Naive thymus-derived CD4-positive, alpha-beta T cell (primary cell): ENCODE measurements at places on chromosomes 5 and 9. TPM values are rescaled to one million over a fixed set of nuclear protein-coding genes. Genes with fewer than 3 reads are reported as not detected.

- no peak overlapping the region for H3K27ac ChIP-seq
- H3K27me3 ChIP-seq, result no peaks in the 10 kb centered on the region
- H3K4me3 ChIP-seq, result no peak overlapping the region
- no peaks in the 10 kb centered on the region for H3K36me3 ChIP-seq
- DNase-seq, result no peak
These were observed 54.1 kb downstream of the ARHGEF37 start for GRCh38 chr5:149635394-149635793.

Gene SCGB3A2
- not detected for polyA plus RNA-seq

- no peak overlapping the region for H3K4me3 ChIP-seq
- no peaks in the 10 kb centered on the region for H3K4me1 ChIP-seq
- H3K27me3 ChIP-seq, result no peaks in the 10 kb centered on the region
These were observed 725 bp upstream of the OR13C2 start for GRCh38 chr9:104606152-104606551.

- no peak overlapping the region for H3K4me3 ChIP-seq
- no peaks in the 10 kb centered on the region for H3K27me3 ChIP-seq
- H3K4me1 ChIP-seq, result no peaks in the 10 kb centered on the region
- peak; percentile 28 for DNase-seq
- no peaks in the 10 kb centered on the region for H3K36me3 ChIP-seq
These were observed 28.7 kb downstream of the ENHO start for GRCh38 chr9:34493972-34494535.

GRCh38 chr5:165527577-165527976, 2022.2 kb downstream of the MAT2B start:
- no peaks in the 10 kb centered on the region for H3K4me1 ChIP-seq
- H3K36me3 ChIP-seq, result no peaks in the 10 kb centered on the region
- no peak overlapping the region for H3K4me3 ChIP-seq
- H3K27me3 ChIP-seq, result no peaks in the 10 kb centered on the region

- H3K27me3 ChIP-seq, result no peaks in the 10 kb centered on the region
- DNase-seq, result no peak
- no peaks in the 10 kb centered on the region for H3K36me3 ChIP-seq
- H3K4me3 ChIP-seq, result no peak overlapping the region
- H3K27ac ChIP-seq, result no peak overlapping the region
These were observed 201.1 kb downstream of the SNX18 start for GRCh38 chr5:54718656-54719055.

DNA sequence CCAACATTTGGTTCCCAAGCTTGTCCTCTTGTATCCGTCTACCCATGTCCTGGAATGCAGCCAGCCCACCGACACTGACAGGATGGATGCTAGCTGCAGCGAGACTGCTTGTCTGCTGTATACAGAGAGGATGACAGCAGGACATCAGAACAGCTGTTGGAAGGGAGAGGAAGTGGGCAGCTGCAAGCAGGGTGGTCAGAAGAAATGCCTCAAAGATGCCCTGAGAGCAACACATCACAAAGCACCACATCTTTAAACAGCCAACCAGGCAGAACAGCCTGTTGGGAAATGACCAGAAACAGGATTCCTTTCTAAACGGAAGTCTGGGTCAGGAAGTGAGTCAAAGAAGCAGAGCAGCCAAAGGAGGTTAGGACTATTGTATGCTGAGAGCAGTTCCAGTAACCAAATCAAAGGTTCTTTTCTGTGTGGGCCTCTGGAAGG, 219.1 kb downstream of the NDUFS4 start:
- no peaks in the 10 kb centered on the region for H3K27me3 ChIP-seq
- no peak overlapping the region for H3K4me3 ChIP-seq
- DNase-seq, result no peak
- H3K27ac ChIP-seq, result no peak overlapping the region

DNA sequence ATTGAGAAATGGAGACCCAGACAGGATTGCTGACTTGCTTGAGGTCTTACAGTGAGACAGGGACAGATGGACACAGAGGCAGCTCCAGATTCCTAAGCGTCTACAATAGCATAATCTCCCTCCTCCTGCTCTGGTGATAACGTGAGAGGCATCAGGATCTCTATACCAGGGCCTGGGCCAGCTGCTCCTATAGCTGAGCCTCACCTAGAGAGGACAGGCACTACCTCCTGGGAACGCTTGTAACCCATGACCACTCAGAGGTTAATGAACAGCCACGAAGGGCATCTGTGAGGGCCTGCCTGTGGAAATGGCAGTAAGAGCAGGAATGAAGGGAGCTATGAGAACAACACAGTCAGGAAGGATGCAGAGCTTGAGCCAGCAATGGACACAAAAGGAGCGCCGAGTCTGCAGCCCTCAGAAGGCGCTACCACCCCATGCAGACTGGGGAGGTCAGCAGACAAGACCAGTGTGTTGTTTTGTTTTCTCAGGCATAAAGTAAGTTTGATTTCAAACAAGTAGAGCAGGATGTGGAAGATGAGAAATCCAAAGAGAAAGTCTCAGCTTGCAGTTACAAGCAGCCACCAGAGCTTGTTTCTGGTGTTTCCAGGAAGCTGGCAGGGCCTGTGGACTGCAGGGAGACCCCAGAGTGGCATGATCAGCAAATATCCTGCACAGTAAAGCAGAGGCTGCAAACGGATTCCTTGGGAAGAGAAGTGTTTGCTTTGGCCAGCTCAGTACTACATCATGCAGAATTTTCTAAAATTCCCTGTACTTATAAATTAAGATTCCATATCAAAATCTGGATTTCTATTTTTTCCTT, 17.4 kb downstream of the ANKS6 start:
- no peaks in the 10 kb centered on the region for H3K4me1 ChIP-seq
- no peaks in the 10 kb centered on the region for H3K27me3 ChIP-seq
- peak; percentile 18 for DNase-seq
- H3K27ac ChIP-seq, result no peak overlapping the region
- peaks cover 25% of the 10 kb centered on the region for H3K36me3 ChIP-seq
- H3K4me3 ChIP-seq, result no peak overlapping the region
